ENCODE measurements at places on chromosomes 16 and 17. TPM values are rescaled to one million over a fixed set of nuclear protein-coding genes. Genes with fewer than 3 reads are reported as not detected.

TMEM256 gene
- total RNA-seq = 116 TPM

FDXR gene
- 79.2 TPM for total RNA-seq

MAF gene
- 3.6 TPM for total RNA-seq

FAM171A2 gene
- total RNA-seq = 3.2 TPM

NPIPB9 gene
- total RNA-seq = not detected

SOCS1 gene
- total RNA-seq = 2.4 TPM

TLCD2 gene
- 0.94 TPM for total RNA-seq

GRB7 gene
- total RNA-seq = 0.27 TPM

KRTAP2-1 gene
- total RNA-seq = not detected

CYGB gene
- total RNA-seq = 24.6 TPM

ATP2C2 gene
- total RNA-seq = not detected

MRTFB gene
- 9.3 TPM for total RNA-seq
